Activated naive CD4-positive, alpha-beta T cell treated with Interleukin-2 at 50 U/mL for 16 hours (primary cell): ENCODE measurements at places on chromosomes 5 and 9.
A peak's percentile ranks its signal among the peaks of the same experiment; 100 is the strongest.

GRCh38 chr5:110092955-110093785 lies 403.4 kb downstream of the MAN2A1 start:
- DNase-seq: no peak

DNA sequence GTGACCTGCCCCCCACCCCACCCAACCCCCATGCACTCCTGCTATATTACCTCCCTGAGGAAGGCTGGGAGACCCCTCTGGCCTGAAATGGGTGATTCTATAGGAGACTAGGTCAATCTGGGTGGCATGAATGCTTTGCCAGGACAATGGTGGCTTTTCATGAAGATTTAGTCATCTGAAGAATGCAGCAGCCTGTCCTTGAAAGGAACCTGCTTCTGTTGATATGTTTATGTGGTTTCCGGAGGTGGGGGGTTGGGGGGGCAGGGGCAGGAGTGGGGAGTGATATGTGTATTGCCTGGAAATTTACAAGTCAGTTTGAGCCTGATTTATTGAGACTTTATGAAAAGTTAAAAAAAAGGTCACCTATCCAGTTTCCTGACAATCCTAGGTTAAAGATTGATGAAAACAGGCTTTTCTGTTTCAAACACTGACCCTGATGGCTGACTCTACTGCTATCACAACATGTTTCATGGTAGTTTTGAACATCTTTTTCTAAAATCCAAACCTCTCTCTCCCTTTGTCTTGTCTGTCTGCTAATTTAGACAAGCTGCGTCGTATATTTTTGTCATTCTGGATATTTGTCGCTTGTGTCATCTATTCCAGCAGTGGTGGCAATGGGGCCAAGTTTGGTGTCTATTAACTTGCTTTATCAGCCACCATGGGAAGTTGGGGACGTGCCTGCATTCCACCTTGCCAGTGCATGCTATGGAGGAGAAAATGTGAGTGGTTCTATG lies 153.7 kb upstream of the EGFLAM start:
- no peak for DNase-seq

DNA sequence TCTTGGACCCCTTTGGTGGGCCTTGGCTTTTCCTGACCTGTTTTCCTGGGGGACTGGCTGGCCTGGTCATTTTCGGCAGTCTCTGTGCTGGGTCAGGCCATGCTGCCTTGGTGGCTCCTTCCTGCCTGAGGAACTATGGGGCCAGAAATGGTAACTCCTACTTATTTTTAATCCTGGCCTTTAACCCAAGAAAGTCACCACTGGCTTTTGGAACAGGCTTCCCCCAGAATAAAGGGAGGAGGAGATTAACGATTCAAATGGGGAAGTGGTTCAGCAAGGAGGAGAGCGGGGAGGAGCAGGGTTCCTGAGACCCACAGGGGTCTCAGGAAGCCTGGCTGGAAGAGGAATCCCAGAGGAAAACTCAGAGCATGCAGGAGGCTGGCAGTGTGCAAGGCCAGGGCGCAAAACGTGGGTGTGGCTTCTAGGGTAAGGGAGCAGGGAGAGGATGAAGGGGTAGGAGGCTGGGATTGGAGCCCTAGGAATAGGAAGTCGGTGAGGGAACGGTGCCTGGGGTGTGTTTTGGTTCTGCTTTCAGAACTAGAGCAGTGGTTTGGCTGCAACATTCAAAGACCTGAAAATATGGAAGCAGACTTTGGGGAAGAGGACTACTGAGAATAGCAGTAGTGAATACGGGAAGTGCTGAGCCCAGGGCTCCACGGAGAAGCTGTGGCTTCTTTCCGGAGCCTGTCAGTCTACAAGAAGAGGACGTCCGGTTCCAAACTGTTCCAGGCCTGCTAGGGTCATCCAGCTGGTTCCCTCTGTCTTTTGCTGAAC lies 271.1 kb upstream of the KLF4 start:
- no peak for DNase-seq

DNA sequence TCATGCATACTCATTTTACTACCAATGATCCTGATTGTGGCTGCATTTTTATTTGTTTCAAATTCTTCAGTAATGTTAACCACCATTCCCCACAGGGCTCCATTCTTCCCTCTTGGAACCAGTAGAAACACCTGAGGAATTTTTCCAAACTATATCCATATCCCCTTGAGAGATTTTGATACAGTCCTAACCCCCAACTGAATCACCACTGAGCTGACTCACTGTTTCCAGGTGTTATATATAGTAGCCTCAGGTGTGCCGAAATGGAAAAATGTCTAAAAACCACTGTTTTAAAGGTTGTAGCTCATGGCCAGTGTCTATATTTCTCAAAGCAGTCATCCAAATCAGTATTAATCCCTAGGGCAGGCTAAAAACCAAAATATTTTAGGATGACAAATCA lies 85.2 kb downstream of the MRPS27 start:
- DNase-seq: no peak

GRCh38 chr5:56405116-56405908 lies 172.2 kb upstream of the ANKRD55 start:
- DNase-seq: no peak

DNA sequence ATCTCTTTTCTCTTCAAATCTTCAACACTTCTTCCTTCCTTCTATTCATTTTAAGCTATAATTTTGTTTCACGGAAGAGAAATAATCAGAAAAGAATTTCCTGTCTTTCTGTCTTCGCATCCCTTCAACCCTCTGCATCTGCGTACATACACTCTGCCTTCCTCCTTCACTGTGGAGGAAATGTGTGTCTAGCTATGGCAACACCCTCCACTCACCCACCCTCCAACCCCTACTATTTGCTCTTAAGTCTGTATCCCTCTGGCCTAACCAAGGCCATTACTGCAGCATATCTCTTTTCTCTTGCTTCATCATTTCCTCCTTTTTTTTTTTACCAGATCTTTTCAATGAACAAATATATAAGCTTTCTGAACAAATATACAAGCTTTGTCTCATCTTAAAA lies 105.7 kb upstream of the NUDT12 start:
- DNase-seq: no peak

DNA sequence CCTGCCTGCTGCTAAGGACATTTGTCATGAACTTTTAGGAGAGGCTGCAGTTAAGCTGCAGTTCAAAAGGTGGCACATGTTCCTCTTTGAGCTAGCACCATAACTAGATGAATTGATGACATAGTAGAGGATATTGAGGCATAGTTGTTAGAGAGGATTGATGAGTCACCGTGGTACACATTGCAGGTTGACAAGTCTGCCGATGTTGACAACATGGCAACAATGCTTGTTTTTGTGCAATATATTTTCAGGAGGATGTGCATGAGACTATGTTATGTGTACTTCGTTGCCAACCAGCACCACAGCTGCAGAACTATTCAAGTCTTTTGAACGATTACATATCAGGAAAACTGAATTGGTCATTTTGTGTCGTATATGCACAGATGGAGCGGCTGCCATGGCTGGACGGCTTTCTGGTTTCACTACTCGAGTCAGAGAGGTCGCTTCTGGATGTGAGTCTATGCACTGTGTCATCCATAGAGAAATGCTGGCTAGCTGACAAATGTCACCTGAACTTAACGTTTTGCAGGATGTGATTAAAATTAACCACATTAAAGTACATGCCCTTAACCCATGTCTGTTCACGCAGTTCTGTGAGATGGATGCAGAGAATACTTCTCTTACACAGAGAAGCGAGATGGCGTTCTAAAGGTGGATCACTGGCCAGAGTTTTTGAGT lies 24.2 kb downstream of the ANP32B start:
- no peak for DNase-seq

DNA sequence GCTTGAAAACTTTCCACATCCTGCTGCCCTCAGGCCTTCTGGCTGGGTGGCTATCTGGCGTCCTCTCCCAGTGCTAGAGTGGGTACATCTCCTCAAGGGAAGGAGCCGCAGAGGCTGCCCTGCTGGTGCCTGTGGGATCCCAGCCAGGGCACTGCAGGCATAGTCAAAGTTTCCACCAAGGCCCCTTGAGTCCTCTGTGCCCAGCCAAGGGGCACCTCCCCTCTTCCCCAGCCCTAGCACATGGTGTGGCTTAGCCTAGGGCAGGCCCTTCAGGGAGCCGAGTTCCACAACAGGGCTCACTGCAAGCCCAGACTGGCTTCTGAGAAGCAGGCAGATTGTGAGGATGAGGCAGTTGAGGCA lies 103.2 kb downstream of the RGS3 start:
- no peak for DNase-seq

- no peak for DNase-seq
Observed at GRCh38 chr5:131355971-131356528, 92.2 kb downstream of the CDC42SE2 start.

GRCh38 chr5:132782101-132782500 lies 5.1 kb upstream of the SEPTIN8 start:
- no peak for DNase-seq

GRCh38 chr9:335373-335772 lies 120.7 kb downstream of the DOCK8 start:
- no peak for DNase-seq

DNA sequence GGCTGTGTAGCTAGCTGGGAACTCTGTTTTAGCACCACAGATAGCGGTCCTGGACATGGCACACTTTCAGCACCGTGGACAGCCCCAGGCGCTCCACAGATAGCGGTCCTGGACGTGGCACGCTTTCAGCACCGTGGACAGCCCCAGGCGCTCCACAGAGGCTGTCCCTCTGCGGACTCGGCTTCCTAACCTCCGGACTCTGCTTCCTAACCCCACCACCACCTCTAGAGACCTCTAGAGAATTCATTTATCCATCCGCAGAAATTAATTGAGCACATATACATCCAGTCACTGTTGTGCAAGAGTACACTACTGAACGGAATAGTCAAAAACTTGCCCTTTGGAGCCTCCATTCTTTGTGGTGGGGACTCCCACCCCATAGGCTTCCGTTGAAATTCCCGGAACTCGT lies 27.4 kb downstream of the UNC5A start:
- peak; percentile 72 for DNase-seq

GRCh38 chr5:182126-182525 lies 9.2 kb upstream of the LRRC14B start:
- no peak for DNase-seq

- no peak for DNase-seq
Observed at GRCh38 chr5:78624011-78624541, 24.5 kb downstream of the LHFPL2 start.

DNA sequence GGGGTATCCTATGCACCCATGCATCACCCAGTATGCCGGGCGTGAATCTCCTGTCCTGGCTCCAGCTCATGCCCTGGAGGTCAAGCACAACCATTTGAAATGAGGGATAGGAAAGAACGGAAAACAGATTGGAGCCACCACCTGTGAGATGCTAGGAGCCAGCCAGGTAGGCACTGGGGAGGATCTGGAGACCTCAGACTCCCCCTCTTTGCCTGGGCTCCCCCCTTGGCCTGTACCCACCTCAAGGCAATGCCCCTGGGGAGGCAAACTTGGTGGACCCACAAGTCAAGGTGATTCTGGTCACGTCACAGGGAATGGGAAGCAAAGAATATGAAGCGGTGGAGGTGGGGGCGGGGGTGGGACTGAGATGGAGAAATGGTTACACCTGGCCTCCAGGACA lies 92.6 kb downstream of the PAX5 start:
- no peak for DNase-seq

GRCh38 chr5:72519111-72519510 lies 11.9 kb upstream of the ZNF366 start:
- no peak for DNase-seq

- no peak for DNase-seq
Observed at GRCh38 chr9:123121457-123121856, 88.0 kb downstream of the GPR21 start.

GRCh38 chr5:139088024-139088423 lies 110.1 kb downstream of the SIL1 start:
- no peak for DNase-seq

- DNase-seq: no peak
Observed at GRCh38 chr5:122368510-122369251, 56.6 kb downstream of the SNCAIP start.

DNA sequence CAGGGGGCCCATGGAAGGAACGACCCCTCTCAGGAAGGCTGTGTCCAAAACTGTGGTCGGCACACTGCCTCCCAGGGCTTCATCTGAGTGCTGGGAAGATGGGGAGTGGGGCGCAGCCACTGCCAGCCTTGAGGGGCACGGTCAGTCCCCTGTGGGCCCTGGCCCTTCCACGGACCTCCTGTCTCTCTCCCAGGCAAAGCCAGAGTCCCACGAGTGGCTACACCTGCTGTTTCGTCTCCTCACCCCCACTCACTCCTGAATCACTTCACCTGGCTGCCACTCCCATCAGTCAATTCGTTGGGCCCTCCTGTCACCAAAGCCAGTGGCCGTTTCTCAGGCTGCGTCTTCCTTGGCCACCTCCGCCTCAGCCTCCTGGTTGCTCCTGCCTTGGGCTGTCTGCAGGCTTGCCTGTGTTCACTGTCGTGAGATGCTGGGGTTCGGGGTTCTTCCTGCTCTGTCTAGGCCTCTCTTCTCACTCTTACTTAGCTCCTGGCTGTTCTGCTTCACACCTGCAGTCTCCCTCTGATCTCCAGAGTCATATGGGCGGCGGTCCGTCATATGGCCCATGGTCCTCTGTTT lies 58.8 kb upstream of the RNF130 start:
- no peak for DNase-seq

DNA sequence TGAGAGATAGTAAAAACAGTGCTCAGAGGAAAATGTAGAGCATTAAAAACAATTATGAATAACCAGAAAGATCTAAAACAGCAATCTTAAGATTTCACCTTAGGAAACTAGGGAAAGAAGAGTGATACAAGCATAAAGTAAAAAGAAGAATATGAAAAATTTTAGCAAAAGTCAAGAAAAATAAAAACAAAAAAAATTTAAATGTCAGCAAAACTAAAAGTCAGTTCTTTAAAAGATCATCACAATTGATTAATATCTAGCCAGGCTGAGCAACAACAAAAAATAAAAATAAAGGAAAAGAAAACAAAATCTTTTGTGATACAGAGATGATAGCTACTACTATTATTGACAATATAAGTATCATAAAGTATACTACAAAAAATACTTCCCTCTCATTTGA lies 1088.1 kb upstream of the EDIL3 start:
- no peak for DNase-seq

DNA sequence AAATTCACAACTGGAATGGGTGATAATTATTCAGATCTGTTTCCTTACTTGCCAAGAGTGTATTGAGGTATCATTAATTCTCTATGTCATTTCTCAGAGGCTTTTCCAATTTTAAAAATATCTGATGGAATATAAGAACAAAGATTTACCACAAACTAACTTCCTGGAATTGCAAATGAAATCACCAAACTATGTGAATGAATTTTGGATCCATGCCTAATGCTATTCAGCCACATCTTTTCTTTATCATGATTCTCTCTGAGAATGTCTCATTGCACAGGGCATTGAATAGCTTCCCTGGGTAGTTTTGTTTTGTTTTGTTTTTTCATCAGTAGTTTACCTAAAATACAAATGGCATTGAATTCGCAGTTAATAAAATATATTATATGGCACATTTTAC lies 146.9 kb upstream of the FBN2 start:
- DNase-seq: no peak

DNA sequence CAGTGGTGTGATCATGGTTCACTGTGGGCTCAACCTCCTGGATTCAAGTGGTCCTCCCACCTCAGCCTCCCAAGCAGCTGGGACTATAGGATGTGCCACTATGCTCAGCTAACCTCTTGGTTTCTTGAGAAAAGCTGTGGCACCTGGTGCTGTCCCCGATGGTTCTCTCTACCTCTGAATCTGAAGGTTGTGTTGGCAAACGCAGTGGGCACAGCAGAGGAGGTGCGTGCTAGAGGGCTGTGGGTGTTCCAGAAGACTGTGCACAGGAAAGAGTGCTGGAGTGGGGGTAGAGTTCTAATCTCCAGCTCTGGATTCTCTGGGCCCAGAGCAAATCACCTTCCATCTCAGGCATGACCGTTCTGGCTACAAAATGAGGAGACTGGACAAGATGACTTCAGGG lies 12.5 kb downstream of the RGS3 start:
- DNase-seq: no peak
